ENCODE measurements at places on chromosomes 5 and 9.

- no peak for DNase-seq
These were observed 97.5 kb downstream of the PIP5K1B start for GRCh38 chr9:68802525-68803015.

DNA sequence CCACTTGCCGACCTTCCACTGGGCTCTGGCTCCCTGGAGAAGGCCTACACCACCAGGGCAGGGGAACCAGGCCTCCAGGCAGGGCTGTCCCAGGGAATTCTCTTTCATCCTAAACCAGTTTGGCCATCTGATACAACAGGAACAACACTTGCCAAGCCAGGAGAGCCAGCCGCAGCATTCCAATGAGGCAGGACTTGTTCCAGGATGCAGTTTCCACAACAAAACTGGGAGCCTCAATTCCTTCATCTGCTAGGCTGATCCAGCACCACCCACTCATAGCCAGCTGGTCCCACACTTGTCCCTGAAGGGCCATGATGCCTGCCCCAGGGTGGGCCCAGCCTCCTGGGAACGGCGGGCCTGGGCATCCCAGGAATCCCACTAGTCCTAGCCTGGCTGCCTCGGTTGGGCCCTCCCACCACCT is 26.0 kb downstream of the BICD2 start:
- DNase-seq, result no peak

DNA sequence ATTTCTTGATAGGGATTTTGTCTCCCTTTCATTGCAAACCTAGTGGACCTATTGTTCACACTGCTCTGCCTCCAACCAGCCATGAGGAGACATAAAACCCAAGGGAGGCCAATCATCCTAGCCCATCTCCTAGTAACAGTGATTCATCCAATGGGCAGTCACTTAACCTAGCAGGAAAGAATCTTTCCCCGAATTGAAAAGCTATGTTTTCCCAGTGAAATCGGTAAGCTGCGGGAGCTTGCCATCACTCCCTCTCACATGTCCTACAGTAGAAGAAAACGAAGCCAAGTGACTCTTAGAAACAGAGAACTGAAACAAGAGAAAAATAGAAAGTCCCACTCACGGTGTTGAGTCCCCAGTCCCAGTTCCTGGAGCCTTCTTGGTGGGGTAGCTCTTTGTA is 123.3 kb downstream of the SUSD1 start:
- DNase-seq, result no peak

DNA sequence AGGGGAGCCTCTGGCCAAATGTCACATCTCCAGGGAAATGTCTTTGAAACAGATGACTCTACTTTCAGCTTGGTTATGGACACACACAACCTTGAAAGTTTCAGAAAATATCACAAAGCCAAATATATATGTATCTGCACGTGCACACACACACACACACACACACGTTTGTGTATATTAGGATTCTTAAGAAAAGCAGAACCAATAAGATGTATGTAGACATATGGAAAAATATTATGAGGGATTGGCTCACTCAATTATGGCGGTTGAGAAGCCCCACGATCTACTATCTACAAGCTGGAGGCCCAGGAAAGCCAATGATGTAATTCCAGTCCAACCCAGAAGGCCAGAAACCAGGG is 194.9 kb downstream of the PALM2AKAP2 start:
- no peak for DNase-seq

- no peak for DNase-seq
These were observed 1.9 kb downstream of the STOM start for GRCh38 chr9:121368138-121368522.

DNA sequence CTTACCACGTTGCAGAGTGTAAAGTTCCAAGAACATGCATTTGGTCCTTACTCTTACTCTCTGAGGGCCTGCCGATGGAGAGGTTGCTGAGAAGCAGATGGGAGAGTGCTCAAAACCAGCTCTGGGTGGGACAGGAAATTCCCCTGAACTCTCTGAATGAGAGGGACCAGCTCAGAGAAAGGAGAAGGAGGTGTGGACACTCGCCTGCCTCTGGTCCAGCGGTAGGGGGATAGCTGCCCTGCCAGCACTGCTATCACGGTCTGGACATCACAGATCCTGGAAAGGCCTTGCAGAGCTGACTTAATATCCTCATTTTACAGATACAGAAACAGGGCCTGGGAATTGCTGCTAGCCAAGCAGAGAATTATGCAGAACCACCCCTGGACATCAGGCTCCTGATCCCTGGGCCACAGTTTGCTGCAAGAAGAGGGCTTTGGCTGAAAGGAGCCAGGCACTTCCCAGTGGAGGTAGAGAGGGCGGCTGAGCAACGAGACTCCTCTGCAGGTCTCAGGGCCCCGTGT is 4.9 kb downstream of the TRAF1 start:
- no peak for DNase-seq

GRCh38 chr5:16561660-16562059 is 55.1 kb downstream of the RETREG1 start:
- DNase-seq, result no peak

GRCh38 chr5:27463446-27464149 is 425.2 kb upstream of the CDH9 start:
- DNase-seq, result no peak

- no peak for DNase-seq
These were observed 9.1 kb upstream of the ANKRD18A start for GRCh38 chr9:38629511-38629910.
